ENCODE measurements at places on chromosomes 3 and 15. TPM values are rescaled to one million over a fixed set of nuclear protein-coding genes. Genes with fewer than 3 reads are reported as not detected.

The XIRP1 gene
- not detected for total RNA-seq

The ZSCAN2 gene
- 34.7 TPM for total RNA-seq

The TMC3 gene
- total RNA-seq, result 0.31 TPM

The CPN2 gene
- not detected for total RNA-seq

The SAMMSON gene
- not detected for total RNA-seq

The SLC24A5 gene
- not detected for total RNA-seq

The TMEM212 gene
- not detected for total RNA-seq

The GCHFR gene
- total RNA-seq, result 4.4 TPM

The KCNAB1 gene
- total RNA-seq, result 14.1 TPM

The SLC22A14 gene
- 1.3 TPM for total RNA-seq

The LRRIQ4 gene
- 0.63 TPM for total RNA-seq

The CELF6 gene
- 15.7 TPM for total RNA-seq

All from parietal lobe (tissue), 2 donors.